G401 (cell line): ENCODE measurements at places on chromosomes 1 and 21.

DNA sequence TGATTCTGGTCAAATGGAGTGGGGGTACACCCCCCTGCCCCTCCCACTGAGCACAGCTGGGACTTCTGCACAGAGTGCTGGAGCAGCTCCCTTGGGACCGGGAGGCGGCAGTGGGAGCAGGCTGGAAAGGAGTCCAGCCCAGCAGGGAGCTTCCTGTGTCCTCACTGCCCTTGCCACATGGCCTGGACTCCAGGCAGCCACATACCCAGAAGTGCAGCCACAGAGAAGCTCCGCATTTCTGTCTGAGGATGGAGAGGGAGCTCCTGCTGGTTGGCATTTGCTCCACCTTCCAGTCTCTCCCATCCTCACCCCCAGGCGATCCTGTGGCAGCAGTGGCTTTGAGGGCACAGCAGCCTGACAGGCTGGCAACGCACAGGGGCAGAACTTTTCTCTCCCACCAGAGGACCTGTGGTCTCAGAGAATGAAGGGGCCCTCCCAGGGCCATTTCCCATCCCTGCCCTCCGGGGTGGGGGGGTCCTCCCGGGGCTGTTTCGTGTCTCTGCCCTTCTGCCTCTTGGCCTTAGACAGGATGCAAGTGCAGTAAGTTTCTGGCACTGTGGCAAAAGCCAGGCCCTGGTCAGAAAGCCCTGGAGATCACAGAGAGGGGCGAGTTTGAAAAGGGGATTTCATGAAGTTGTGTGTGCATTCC lies 103.6 kb upstream of the COL6A1 start:
- no peak for DNase-seq

- no peak for DNase-seq
Measured at GRCh38 chr1:33341190-33341589, 20.3 kb upstream of the A3GALT2 start.

- DNase-seq, result no peak
Measured at GRCh38 chr1:225695578-225696337, 42.8 kb upstream of the ENAH start.

DNA sequence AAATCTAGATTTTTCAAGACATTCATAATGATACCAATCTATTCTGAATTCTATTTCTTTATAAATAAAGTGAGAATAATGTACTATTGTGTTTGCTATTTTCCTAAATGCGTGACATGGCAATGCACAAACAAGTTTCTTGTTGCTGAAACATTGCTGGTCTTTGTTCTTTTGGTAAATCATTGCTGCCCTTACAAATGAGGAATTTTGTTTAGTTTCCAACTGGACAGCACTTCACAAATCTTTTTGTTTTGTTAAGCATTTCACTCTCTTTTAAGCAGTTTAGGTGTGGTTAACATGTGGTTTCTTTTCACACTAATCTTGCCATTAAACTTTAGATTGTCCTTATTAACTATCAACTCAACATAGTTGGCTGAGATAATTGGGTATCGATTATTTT lies 94.6 kb downstream of the LRRC7 start:
- no peak for DNase-seq

DNA sequence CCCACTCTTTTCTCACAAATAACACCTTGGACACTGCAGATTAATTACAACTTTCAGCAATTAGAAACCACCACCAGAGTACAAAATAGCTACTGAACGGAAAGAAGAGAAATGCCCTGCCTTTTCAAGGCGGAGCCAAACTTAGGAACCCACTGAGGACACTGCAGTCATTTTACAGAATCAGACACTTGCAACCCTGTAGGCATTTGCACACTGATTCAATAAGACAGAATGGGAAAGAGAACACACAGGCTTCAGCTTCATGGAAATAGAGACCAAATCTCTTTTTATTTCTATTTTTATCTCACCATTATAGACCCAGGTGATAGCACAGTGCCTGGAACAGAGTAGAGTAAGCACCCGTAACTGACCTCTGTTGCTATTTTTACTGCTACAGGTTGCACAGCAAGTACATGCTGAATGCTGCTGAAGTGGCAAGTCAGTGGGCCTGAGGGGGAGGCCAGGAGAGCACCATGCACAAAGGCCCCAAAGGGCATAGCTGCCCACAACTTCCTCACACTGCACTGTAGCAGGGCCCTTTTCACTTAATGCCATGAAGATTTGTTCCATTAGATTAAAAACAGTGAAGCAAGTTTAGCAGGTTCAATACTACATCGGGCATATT lies 50.7 kb upstream of the EDARADD start:
- no peak for DNase-seq

- peak; percentile 44 for DNase-seq
Measured at GRCh38 chr21:29080454-29080941, 7.0 kb upstream of the CCT8 start.

DNA sequence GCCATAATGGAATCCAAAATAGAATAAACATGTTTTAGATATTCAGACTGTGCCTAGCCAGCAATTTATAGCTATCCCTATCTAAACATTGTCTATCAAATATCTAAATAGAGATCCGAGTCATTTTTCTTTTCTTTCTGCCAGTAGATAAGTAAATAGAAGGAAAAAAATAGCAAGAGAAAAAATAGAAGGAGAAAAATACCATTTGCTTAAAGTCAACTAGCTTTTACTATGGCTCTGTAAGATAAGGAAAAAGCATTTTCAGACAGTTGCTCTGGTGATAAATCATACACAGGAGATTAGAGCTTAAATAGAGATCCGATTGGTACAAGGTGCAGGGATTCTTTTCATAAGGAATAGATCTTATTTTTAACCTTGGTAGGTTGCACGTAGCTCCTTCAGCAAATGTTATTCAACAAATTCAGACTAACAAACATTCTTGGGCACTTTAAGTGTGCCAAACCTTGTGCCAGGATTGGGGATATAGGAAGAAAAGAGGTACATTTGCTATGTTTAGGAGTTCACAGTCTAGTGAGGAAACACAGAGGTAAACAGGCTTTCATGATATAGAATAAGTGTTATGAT lies 70.1 kb upstream of the CCDC190 start:
- no peak for DNase-seq

GRCh38 chr1:198636391-198636790 lies 2.4 kb upstream of the PTPRC start:
- DNase-seq, result no peak

- no peak for DNase-seq
Measured at GRCh38 chr1:93851327-93851712, 27.7 kb downstream of the DNTTIP2 start.
